ENCODE measurements at places on chromosomes 5 and 9.

GRCh38 chr5:25544652-25545249 lies 900.0 kb upstream of the CDH10 start:
- DNase-seq: peak; percentile 55

GRCh38 chr9:127644146-127644827 lies 32.2 kb downstream of the STXBP1 start:
- no peak for DNase-seq

GRCh38 chr9:94860678-94861588 lies 134.4 kb downstream of the AOPEP start:
- no peak for DNase-seq

GRCh38 chr9:89564346-89564878 lies 40.4 kb upstream of the GADD45G start:
- DNase-seq: no peak

DNA sequence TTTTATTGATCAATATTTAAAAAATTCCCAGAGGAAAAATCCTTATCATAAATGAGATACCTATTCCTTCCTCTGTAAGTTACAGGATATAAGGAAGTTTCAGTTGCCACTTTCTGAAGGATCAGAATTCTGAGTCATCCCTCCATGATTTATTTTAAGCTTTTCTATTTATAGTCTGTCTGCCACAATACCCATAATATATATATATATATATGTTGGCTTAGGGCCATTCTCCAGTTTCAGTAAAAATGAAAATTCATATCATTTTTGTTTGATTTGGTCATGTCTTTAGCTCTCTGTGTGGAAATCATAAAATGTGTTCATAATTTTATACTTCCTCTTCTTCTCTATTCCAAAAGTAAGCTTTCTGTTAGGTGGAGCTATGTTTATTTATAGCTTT lies 215.8 kb upstream of the CYLC2 start:
- no peak for DNase-seq

GRCh38 chr5:178350361-178351220 lies 118.0 kb upstream of the PHYKPL start:
- no peak for DNase-seq

DNA sequence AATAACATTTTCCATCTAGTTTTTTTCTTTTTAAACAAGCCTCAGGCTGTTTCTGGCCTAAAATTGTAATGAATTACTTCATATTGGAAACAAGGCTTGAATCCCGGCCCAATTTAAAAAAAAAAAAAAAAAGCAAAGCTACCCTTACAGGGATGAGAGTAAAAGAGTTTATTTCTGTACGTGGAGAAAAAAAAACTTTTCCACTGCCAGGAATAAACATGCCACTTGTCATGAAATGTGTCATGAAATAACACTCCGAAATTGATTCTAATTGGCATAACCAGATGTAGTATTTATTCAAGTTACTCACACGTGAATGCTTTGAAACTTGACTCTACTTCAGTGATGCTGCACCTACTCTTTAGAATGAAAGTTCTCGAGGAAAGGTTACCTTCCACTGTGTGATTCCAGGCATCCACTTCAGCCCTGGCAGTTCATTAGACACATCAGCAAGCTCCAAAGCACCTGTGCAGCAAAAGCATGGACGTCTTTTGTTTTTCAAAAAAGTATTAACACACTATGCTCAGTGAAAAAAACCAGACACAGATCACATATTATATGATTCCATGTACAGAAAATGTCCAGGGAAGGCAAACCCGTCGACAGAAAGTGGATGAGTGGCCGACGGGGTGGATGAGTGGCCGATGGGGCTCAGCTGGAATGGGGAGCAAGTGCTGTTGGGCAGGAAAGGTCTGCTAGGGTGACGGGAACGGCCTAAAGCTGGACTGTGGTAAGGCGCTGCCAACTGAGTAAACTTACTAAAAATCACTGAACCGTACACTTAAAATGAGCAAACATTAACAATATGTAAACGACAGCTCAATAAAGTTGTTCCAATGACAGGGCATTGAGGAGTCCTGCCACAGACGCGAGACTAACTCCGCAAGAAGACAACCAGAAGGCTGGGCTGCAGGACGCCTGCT lies 21.2 kb downstream of the NSUN2 start:
- DNase-seq: no peak

GRCh38 chr5:1514027-1514818 lies 9.5 kb downstream of the LPCAT1 start:
- no peak for DNase-seq

GRCh38 chr9:115229496-115229895 lies 111.5 kb upstream of the TNC start:
- no peak for DNase-seq

DNA sequence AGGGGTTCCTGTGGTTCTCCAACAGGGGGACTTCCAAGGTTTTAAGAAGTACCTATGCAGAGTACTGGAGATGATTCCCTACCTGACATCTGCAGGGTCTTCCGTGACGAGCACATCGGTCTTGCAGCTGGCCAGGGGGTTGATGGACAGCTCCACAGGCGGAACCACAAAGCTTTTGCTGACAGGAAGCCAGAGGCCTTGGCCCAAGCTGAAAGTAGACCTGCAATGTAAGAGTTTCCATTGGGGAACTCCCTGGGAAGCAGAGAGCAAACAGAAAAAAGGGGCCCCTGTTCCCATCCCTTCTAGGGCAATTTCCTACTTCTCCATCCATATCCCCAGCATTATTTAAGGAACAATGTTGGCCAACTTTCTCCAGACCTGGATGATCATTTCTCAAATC lies 288.0 kb downstream of the TRIM32 start:
- no peak for DNase-seq

DNA sequence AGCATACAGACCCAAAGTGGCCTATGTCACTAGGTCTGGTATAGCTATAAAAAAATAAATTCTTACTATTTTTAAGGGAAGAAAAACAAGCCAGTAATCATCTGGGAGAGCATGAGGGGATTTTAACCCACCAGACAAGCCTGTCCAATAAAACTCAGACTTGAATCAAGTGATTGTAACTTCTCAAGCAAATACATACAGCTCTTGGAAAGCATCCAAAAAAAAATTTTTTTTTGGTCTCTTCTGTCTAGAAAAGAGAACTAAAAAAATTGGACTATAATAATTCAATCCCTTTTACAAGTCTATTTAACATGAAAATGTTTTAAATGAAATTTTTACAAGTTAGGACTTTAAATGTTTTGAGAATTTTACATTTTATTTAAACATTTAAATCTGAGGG lies 61.7 kb downstream of the FBXL17 start:
- DNase-seq: no peak

- no peak for DNase-seq
These were observed 11.1 kb upstream of the ARAP3 start for GRCh38 chr5:141692919-141693725.

GRCh38 chr5:104942735-104943134 lies 1380.1 kb upstream of the NUDT12 start:
- no peak for DNase-seq

GRCh38 chr9:96581786-96582185 lies 37.9 kb downstream of the CDC14B start:
- no peak for DNase-seq

DNA sequence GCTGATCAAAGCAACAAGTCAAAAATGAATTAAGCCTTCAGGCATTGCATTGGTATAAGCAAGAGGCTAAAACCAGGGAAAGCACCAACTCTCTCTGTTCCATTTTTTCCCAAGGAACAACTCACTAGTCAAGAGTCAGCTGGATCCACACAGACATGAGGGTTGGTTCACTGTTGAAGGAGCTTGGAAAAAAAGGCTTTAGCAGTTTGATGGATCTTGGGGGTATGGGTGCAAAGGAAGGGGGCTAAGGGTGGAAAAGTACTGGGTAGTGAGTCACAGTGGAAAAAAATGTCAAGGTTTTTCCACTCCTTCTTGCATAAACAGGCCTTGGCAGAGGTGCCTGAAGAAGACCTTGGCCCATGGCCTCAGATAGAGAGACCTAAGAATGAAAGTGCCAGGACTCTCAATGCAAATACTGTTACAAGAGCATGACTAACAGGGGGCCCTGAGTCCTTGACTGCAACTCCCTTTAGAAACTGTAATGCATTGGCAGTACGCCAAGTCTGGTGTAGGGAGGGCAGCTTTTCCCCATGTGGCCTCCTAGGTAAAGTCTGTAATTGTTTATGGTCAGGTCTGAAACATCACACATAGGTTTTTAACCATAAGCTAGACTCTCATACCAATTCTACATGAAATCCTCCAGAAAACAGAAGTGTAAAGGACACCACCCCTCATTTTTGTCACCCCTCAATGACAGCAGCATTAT lies 23.7 kb downstream of the ACTL7A start:
- DNase-seq: no peak

DNA sequence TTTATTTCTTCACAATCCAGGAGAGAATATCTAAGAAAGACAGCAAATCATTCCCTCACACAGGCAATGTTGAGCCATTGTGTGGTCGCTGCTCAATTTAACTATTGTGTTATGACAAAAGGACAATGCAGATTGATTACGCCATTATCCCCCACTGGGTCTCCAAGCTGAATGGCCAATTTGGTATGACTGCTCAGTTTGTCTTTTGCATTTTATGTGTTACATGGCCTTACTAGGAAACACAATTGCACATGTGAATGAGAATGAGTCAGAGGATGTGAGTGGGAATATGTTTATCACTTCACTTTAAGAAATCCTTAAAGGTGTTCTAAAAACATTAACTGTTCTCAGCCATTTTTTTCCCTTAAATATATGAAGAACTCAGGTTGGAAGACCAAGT lies 108.3 kb downstream of the FAM174A start:
- DNase-seq: no peak

DNA sequence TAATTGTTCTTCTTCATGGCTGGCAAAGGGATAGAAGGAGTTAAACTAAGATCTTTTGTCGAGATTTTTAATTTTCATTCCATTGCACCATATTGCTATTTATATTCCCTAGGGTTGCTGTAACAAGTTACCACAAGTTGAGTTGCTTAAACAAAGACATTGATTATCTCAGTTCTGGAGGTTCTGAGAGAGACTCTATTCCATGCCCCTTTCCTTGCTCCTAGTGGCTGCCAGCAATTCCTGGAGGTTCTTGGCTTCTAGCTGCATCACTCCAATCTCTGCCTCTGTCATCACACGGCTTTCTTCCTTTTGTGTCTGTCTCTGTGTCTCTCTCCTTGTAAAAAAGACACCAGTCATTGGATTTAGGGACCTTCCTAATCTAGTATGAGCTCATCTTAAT lies 136.6 kb upstream of the DAB2 start:
- no peak for DNase-seq

DNA sequence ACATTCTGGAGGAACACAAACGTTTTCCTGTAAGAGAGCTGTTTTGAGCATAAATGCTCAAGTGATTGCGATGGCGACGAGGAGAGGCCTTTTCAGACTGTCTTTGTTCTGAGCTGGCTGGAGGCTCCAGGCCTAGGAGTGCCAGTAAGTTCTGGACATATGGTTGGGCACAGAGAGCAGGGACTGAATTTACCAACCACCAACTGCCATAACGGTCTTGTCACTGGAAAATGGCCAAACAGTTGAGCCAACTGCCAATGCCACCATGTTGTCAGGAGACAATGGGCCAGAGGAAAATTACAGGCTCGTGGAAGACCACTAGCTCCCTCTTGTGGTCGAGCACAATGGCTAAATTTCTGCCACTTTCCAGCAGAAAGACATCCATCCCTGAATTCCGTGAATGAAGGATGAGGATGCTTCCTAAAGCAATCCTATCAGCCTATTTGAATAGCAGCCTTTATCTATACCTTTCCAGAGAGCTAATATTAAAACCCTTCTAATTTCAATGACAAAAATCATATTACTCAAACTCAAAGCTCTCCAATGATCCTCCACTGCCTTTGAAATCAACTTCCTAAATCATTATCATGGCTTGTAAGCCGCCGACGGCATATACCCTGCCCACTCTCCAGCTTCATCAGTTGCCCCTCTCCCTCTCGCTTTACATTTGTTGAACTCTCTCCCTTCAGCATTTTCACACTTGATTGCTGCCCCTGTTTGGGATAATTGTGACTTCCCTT lies 66.9 kb upstream of the GLIS3 start:
- peak; percentile 61 for DNase-seq

DNA sequence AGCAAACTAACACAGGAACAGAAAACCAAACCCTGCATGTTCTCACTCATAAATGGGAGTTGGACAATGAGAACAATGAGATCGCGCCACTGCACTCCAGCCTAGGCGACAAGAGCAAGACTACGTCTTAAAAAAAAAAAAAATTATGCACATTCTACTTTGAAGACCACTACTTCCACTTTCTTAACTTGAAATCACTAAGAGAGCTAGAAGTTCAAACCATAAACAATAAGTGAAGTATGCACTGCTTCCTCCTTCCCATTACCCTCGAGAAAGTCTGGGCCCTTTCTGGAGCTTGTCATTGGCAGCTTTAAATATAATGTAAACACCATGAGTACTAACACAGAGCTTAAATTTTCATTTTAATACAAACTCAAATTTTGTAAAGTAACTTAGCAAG lies 94.9 kb downstream of the TLE1 start:
- no peak for DNase-seq

- DNase-seq: no peak
These were observed 84.7 kb downstream of the CSNK1A1 start for GRCh38 chr5:149466457-149466972.

DNA sequence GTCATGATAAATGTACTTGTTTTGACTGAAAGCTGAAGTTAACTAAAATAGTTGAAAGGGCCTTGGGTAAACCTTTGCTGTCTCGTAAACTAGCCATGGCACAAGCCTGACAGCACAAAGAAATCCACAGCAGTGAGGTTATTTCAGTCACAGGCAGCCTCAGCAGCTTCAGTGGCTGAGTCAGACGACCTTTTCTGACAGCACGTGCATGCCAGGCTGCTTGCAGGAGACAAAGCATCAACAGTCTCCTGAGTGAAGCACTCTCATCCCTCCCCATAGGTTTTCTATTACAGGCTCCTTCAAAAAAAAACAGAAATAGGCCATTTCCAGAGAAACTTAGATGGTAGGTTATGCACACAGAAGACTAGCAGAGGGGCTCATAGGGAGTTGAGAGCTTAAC lies 34.6 kb downstream of the OXCT1 start:
- DNase-seq: no peak

GRCh38 chr9:125908136-125908535 lies 161.0 kb downstream of the PBX3 start:
- no peak for DNase-seq

GRCh38 chr5:97979740-97980139 lies 793.7 kb upstream of the RGMB start:
- no peak for DNase-seq

GRCh38 chr5:68478301-68479095 lies 262.9 kb downstream of the PIK3R1 start:
- no peak for DNase-seq

All from NCI-H1694 (cell line).